ENCODE measurements at places on chromosomes 1 and 21.

GRCh38 chr21:15406791-15407190 is 323.0 kb upstream of the USP25 start:
- DNase-seq = no peak

GRCh38 chr1:167654975-167655575 is 25.0 kb downstream of the RCSD1 start:
- no peak for DNase-seq

GRCh38 chr1:181080556-181080955 is 7.9 kb upstream of the IER5 start:
- no peak for DNase-seq

DNA sequence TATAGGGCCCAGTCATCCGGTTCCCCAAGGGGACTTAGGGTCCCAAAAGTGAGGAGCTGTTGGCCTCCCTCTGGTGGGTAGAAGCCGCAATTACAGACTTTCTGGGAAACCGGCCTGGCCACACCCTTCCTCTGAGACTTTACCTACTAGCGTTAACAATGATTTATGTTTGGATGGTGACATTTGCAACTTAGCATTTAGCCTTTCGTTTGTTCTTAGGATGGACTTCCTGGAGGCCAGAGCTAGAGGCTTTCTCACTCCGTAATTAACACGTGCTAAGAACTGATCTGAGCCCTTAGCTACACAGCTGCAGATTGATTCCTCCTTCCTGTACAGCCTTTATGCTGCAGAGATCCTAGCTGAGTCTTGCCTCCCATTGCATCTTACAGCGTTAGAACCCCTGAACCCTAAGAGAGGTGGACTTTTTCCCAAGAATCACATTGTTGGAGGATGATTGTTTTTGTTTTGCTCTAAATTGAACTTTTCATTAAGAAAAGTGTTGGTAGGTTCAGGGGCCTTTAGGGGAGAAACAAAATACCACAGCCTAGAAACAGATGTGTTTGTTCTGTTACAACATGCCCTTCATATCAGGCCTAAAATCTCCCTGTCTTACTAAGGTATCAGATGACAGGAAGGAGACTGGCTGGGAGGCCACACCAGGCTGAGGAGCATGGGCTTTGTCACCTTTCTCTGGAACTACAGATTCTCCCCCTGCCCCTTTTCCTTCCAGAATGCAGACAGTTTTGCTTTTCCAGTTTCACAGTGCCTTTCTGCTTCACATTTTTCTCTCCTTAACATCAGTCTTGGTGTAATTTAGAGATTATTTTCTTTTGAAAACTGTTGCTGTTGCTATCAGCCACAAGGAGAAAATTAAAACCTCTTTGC is 1.9 kb downstream of the S100A11 start:
- DNase-seq = no peak

GRCh38 chr1:176174108-176174507 is 33.0 kb downstream of the COP1 start:
- no peak for DNase-seq
